ENCODE measurements at places on chromosomes 5 and 9.

GRCh38 chr9:36936498-36936831, 97.6 kb downstream of the PAX5 start:
- no peak for DNase-seq
- H3K36me3 ChIP-seq: no peaks in the 10 kb centered on the region
- no peak overlapping the region for H3K27ac ChIP-seq
- H3K4me1 ChIP-seq: no peaks in the 10 kb centered on the region
- no peak overlapping the region for H3K4me3 ChIP-seq

DNA sequence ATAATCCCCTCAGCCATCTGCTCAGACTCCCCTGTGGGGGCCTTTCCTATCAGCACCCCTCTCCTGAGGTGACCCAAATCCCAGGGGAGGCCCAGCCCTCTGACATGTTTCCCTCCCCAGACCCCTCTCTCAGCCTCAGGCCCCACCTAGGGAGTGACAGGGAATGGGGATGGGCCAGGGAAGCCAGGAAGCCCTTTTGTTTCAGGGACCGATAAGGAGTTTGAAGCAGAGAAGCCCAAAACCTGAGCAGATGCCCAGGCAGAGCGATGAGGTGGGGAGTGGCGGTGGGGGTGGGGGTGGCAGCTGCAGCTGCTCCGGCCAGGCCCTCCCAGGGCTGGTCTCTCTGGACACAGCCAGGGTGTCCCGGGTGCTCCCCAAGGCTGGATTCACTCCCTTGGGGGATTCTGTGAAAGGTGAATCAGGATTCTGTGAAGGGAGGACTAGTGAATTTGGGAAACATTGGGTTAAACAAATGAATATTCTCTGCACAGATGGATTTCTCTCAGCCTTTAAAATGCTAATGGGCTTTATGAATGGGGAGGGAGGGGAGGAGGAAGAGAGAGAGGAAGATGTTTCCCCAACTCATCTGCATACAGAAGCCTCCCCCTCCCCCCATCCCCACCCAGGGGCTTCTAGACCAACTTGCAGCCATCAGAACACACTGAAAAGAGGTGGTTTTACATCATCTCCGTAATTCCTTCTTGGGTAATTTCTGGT, 17.4 kb downstream of the AKNA start:
- H3K27me3 ChIP-seq: no peaks in the 10 kb centered on the region
- H3K27ac ChIP-seq: peak overlapping the region; percentile 96
- DNase-seq: no peak
- peaks cover 97% of the 10 kb centered on the region for H3K4me1 ChIP-seq
- no peak overlapping the region for H3K4me3 ChIP-seq

GRCh38 chr9:106866243-106866642, 3.3 kb downstream of the ZNF462 start:
- H3K36me3 ChIP-seq: no peaks in the 10 kb centered on the region
- no peaks in the 10 kb centered on the region for H3K27me3 ChIP-seq
- H3K4me3 ChIP-seq: no peak overlapping the region
- H3K27ac ChIP-seq: no peak overlapping the region

DNA sequence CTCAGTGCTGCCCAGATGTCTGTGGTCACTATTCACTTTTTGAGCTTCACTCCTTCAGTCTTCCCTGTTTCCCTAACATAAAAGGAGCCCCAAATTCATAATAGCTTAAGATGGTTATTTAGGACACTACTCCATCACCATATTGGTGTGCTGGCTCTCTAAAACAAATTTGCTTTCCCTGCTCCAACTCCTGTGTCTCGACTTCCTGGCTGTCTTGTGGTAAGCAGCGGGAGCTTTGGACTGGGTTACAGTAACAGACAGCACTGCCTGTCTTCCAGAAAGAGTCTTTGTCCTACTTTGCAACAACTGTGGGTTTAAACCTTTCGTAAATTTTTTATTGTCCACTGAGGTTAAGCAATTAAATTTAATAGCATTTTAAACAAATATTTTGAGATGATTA, 389.4 kb downstream of the CDH9 start:
- H3K27ac ChIP-seq: no peak overlapping the region
- no peak overlapping the region for H3K4me3 ChIP-seq
- H3K4me1 ChIP-seq: no peaks in the 10 kb centered on the region
- no peaks in the 10 kb centered on the region for H3K27me3 ChIP-seq
- DNase-seq: no peak

DNA sequence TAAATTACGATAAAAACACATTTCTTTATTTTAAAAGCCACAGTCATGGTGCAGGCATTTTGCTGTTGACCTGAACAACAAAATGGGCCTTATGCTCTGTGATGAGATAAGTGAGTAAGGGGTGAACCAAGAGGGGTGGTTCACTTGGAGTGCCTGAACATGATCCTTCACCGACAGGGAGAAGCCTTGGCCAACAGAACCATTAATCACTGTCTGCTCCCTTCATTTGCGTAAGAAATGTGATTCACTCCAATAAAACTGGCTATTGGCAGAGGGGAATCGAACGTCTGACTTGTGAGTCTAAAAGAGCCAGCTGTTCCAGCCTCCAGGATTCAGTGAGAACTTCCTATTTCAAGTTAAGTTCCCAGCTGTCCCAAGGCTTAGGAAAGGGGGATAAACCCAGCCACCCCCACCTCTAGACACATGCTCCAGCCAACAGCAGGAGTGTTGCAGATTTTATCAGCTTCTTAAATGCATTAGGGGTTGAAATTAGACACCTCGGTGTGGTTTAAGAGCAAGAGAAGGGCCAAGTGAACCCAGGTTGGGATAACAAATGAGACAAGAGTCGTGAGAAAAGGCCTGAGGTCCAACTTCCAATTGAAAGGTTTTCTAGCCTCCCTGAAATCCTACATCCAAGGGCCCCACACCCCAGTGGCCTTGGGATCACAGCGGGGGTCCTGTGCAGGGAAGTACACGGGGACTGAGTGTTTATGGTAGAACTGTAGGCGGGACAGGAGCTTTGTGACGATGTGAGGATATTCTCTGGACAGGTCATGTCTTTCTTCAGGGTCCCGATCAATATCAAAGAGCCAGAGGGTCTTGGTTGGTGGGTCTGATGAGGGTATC, 131.4 kb upstream of the LHFPL2 start:
- no peak for DNase-seq
- no peak overlapping the region for H3K4me3 ChIP-seq
- H3K36me3 ChIP-seq: no peaks in the 10 kb centered on the region
- no peaks in the 10 kb centered on the region for H3K4me1 ChIP-seq
- H3K27ac ChIP-seq: no peak overlapping the region
- no peaks in the 10 kb centered on the region for H3K27me3 ChIP-seq

GRCh38 chr9:94746541-94747370, 20.3 kb downstream of the AOPEP start:
- H3K4me1 ChIP-seq: no peaks in the 10 kb centered on the region
- H3K36me3 ChIP-seq: no peaks in the 10 kb centered on the region
- DNase-seq: no peak
- H3K4me3 ChIP-seq: no peak overlapping the region
- H3K27ac ChIP-seq: no peak overlapping the region
- no peaks in the 10 kb centered on the region for H3K27me3 ChIP-seq

GRCh38 chr9:22119522-22120158, 110.5 kb upstream of the CDKN2B start:
- no peak for DNase-seq
- no peaks in the 10 kb centered on the region for H3K4me1 ChIP-seq
- H3K36me3 ChIP-seq: no peaks in the 10 kb centered on the region
- no peak overlapping the region for H3K4me3 ChIP-seq
- no peaks in the 10 kb centered on the region for H3K27me3 ChIP-seq

DNA sequence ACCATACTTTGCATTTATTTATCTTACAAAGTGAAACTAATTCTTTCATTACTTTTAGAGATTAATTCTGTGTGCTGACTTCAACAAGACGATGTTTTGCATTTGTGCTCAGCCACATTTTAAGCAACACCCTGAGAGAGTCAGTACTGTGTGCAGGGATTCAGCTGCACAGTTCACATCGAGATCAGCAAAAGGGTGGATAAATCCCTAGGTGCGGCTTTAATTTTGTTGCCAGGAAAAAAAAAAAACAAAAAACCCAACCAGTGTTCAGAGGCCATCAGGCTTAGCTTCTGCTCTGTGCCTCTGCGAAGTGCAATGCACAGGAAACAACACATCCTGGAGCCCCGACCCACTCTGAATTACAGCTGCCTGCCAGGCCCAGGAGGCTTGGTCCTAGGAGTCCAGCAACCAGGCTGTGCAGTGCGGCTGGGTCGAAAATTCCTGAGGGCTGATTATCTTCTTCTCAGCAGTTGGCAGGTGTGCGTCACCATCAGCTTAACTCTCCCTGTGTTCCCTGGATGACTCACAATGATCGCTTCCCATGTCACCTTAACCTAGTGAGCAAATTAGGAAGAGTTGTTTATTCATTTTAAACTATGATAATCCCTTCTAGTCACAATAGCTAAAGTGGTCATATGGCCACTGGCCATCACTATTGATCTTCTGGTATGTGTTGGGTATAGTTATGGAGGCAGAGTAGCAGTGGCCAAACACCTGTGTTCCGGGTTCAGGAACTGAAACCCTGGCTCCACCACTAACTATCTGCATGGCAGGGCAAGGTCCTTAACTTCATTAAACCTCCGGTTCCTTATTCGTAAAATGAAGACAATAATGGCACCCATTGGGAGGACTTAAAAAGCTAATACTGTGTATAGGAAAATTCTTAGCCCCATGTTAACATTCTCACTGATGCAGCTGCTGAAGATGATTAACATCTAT, 31.2 kb upstream of the NDUFB6 start:
- H3K27ac ChIP-seq: no peak overlapping the region
- H3K36me3 ChIP-seq: no peaks in the 10 kb centered on the region
- H3K27me3 ChIP-seq: peaks cover 2% of the 10 kb centered on the region
- H3K4me1 ChIP-seq: no peaks in the 10 kb centered on the region

DNA sequence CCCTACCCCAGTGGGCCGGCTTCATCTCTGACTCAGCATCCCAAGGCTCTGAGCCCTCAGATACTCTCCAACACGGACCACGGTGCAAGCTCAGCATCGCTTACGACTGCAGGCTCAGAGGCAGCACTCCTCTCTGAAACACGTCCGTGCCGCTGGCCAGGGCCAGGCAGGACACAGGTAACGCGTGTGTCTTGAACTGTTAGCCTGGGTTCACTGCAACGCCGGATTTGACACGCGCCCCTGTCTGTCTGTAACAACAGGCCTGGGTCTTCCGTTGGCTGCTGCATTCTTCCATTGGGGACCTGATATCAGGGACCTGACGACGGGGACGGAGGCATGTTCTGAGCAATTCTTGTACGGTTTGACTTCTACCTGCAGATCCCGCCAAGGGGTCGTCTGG, 6.4 kb downstream of the SLC6A3 start:
- H3K4me1 ChIP-seq: no peaks in the 10 kb centered on the region
- no peaks in the 10 kb centered on the region for H3K36me3 ChIP-seq
- no peak for DNase-seq
- H3K27ac ChIP-seq: no peak overlapping the region
- H3K27me3 ChIP-seq: no peaks in the 10 kb centered on the region

DNA sequence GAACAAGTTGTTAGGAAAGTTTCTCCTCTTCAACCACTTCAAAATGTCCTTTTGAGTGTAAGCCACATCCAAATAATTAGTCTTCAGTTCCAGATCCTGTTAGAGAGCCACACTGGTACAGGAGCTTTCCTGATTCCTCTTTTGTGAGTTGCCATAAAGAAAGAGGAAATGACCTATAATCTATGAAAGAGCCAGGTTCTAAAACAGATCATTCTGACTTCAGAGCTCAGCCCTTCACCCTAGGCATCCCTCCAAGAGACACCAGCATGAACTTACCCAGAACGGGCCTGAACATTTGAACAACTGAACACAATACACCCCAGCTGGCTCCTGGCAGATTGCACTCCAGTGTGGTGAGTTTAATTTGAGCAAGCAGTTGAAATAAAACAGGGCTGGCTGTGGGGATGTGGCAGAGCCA, 25.7 kb downstream of the SLC1A1 start:
- H3K4me3 ChIP-seq: no peak overlapping the region
- no peak overlapping the region for H3K27ac ChIP-seq
- no peaks in the 10 kb centered on the region for H3K27me3 ChIP-seq
- peaks cover 4% of the 10 kb centered on the region for H3K4me1 ChIP-seq

- no peak for DNase-seq
- H3K27me3 ChIP-seq: no peaks in the 10 kb centered on the region
- H3K4me3 ChIP-seq: no peak overlapping the region
- no peaks in the 10 kb centered on the region for H3K36me3 ChIP-seq
Observed at GRCh38 chr9:105359892-105360291, 87.9 kb upstream of the FSD1L start.

DNA sequence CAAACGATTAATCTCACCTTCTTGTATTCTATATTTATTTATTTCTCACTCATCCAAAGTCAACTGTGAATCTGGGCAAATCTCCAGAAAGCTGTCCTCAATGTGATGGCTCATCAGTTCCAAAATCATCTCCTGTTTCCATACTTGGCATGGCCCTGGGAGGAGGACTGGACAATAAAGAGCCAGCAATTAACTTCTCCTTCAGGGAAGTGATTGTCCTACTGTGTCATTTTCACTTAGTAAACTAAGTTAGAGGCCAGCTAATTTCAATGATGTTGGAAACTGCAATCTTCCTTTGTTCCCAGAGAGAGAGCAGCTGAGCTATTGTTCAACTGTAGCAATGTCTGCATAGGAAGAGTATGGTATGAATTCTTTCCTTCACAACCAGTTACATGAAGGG, 17.5 kb downstream of the CDH12 start:
- H3K4me1 ChIP-seq: no peaks in the 10 kb centered on the region
- H3K27ac ChIP-seq: no peak overlapping the region
- no peaks in the 10 kb centered on the region for H3K36me3 ChIP-seq

- H3K4me1 ChIP-seq: no peaks in the 10 kb centered on the region
- H3K27ac ChIP-seq: no peak overlapping the region
- H3K4me3 ChIP-seq: no peak overlapping the region
- no peaks in the 10 kb centered on the region for H3K36me3 ChIP-seq
Observed at GRCh38 chr9:38318759-38319495, 73.6 kb upstream of the ALDH1B1 start.

DNA sequence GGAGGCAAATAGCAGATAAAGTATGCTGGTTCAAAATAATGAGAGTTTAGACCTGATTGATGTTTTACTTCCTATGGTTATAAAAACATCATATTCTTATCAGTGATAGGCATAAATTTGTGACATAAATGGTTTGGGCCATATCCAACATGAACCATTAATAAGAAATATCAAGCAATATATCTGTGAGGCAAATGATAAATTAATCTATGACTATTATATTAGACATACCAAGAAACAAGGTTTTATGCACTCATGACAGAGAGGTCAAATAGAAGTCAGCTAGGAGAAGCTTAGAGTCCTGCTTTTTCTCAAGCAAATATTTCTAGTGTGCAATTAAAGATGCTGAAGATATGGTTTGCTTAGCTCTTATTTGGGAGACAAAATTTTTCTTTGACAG, 10.4 kb downstream of the SMIM3 start:
- no peak overlapping the region for H3K4me3 ChIP-seq
- peaks cover 21% of the 10 kb centered on the region for H3K4me1 ChIP-seq
- H3K27ac ChIP-seq: no peak overlapping the region
- no peaks in the 10 kb centered on the region for H3K27me3 ChIP-seq
- no peaks in the 10 kb centered on the region for H3K36me3 ChIP-seq
- DNase-seq: no peak

DNA sequence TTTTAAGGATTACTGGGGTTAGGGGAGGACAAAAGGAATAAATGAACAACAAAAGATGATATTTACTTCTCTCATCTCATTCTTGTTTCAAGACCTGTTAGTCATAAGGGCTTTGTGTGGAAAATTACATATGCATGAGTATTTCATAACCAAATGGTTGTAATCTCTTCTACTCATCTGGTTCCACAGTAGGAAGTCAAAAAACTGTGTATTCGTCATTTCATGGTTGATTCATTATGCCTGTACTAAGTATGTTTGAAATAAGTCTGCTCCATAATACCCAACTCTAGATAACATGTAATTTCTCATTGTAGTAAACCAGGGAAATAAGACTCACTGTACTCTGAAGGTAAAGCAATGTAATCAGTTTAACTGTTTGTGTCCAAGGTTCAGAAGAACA, 212.9 kb downstream of the ARRDC3 start:
- H3K27ac ChIP-seq: no peak overlapping the region
- DNase-seq: no peak
- no peaks in the 10 kb centered on the region for H3K27me3 ChIP-seq
- no peaks in the 10 kb centered on the region for H3K4me1 ChIP-seq
- H3K36me3 ChIP-seq: no peaks in the 10 kb centered on the region
